ENCODE measurements at places on chromosomes 2 and 18. TPM values are rescaled to one million over a fixed set of nuclear protein-coding genes. Genes with fewer than 3 reads are reported as not detected.

Gene SLC38A11
- not detected for total RNA-seq

Gene CTIF
- total RNA-seq = 10.1 TPM

Gene DSG1
- total RNA-seq = not detected

Gene CCDC102B
- total RNA-seq = 5.4 TPM

Gene IL36G
- total RNA-seq = not detected

Gene CD207
- not detected for total RNA-seq

Gene LPIN2
- 28.7 TPM for total RNA-seq

Gene CRYGC
- not detected for total RNA-seq

Gene ABCB11
- not detected for total RNA-seq

All from bronchus fibroblast of lung (primary cell).